NCI-H748 treated with DMSO at 0.1 percent for 48 hours (cell line): ENCODE measurements at places on chromosomes 4 and X.

- no peak for DNase-seq
Measured at GRCh38 chr4:158189422-158189821, 16.6 kb upstream of the GASK1B start.

DNA sequence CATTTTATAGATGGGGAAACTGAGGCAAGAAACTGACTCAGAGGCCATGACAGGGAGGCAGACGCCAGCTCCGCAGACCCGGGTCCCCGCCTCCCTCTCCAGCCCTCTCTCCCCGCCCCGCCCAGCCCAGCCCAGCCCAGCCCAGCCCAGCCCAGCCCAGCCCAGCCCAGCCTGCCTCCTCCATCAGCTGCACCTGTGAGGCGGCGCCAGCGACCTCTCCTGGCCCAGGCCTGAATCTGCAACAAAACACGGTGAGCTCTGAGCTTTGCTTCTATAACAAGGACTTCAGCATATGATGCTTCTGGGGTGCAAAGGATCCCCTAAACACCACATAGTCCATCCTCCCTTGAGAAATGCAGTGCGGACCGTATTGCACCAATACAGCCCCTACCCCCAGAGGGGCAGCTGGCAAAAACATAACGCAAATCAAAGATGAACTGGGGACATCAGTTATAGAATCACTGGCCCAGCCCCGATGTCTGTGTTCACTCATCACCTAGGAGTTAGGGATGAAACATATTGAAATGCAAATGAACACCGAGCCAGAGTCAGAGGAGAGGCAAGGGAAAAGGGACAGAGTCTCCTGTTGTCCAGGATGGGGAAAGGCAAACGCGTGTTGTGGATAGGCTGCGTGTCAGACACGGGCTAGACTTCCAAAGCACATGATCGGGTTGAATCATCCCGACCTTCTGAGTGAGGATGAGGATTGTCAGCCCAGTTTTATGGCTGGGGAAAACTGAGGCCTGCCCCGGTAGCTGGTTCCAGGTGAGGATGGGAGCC is 216.1 kb upstream of the PSAPL1 start:
- DNase-seq, result no peak

DNA sequence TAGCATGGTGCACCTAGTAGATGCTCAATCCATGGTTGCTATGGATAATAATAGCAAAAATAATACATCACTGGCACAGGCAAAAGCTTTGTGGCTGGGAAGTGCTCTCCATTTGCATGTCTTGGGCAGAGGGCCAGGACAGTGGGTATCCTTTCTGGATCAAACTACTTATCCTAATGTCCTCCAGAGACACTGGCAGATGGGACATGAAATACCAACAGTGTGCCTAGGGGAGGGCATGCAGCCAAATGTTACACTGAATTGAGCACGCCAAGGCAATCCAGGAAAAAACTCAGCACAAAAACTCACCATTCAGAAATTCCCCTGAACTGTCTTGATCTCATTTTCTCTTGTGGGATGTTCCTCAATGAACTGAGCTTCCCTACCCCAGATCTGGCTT is 98.6 kb upstream of the SCML1 start:
- no peak for DNase-seq

DNA sequence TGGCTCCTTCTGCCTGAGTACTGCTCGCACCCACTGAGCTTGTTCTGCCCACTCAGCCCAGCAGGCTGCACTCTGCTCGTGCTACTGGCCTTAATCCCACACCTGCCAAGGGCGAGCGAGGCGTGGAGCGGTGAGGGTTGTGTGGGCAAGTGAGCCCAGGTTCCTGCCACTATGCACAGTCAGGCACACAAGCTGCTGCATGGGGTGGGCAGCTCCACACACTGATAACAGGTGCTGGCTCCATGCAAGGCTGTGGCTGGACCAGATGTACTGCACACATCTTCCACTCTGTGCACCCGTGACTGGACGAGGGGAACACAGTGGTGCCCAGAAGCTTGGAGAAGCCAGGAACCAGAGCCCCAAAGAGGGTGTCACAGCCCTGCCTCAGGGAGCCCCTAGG is 184.3 kb upstream of the NUDT6 start:
- DNase-seq, result no peak

- no peak for DNase-seq
Measured at GRCh38 chrX:67004451-67004850, 365.6 kb upstream of the EDA2R start.

DNA sequence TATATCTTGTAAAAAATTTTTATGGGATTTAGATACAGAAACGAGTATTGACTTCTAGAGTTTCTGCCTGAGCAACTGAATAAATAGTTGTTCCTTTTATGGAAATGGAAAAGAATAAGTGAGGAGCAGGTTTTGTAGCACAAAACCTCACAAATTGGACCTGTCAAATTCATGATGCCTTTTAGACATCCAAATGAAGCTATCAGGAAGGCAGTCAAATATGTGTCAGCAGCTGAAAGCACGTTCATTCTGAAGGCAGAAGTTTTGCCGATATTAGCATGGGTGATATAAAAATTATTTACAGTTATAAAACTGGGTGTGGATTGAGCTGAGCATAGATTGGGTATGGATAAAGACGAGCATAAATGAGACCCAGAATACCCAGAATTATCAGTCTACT is 374.0 kb downstream of the EPHA5 start:
- no peak for DNase-seq
